ENCODE measurements at places on chromosomes 1 and 21.
A peak's percentile ranks its signal among the peaks of the same experiment; 100 is the strongest.

DNA sequence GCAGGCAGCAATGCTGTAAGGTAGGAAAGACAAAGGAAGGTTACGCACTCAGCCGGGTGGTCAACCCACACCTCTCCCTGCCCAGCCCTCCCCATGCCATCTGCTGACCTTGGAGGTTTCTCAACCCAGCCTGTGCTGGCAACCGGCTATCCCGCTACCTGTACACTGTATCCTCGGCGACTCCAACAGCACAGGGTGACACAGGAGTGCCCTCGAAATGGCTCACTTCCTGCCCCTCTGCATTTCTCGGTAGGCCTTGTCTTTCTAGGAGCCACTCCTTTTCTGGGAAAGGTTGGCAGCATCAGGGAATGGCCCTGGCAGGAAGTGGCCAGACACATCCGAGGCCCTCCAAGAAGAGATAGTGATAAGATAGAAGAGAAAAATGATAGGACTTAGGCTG, 124.0 kb downstream of the PROX1 start:
- H3K27ac ChIP-seq, result no peak overlapping the region
- no peak for DNase-seq
- H3K4me1 ChIP-seq, result no peaks in the 10 kb centered on the region
- no peak overlapping the region for H3K4me3 ChIP-seq

- peaks cover 7% of the 10 kb centered on the region for H3K4me1 ChIP-seq
- no peak overlapping the region for H3K27ac ChIP-seq
- H3K27me3 ChIP-seq, result peaks cover 77% of the 10 kb centered on the region
- peaks cover 3% of the 10 kb centered on the region for H3K36me3 ChIP-seq
- H3K4me3 ChIP-seq, result no peak overlapping the region
- no peak for DNase-seq
These were observed 20.6 kb downstream of the KIRREL1 start for GRCh38 chr1:158013840-158014730.

GRCh38 chr1:231808116-231808515, 181.5 kb downstream of the DISC1 start:
- H3K4me3 ChIP-seq, result no peak overlapping the region
- DNase-seq, result no peak
- no peak overlapping the region for H3K27ac ChIP-seq

DNA sequence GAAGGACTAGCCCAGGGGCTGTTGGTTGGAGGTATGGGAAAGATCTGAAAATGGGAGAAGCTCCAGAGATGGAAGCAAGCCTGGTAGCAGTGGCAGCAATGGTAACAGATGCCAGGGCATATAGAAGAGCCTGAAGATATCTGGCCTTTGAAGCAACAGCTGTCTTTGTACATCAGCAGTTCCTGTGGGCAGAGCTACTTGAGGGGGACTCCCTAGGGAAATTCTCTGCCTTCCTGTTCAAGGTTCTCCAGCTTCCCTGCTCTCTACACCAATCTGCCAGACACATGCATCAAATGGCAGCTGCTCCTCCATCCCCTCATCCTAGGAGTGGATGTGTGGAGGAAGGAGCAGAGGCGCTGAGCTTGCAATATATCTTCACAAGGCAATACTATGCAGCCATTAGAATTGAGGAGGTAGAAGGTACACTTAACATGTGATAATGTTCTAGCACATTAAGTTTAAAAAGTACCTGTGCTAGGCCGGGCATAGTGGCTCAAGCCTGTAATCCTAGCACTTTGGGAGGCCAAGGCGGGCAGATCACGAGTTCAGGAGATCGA, 2.2 kb downstream of the TMEM35B start:
- no peaks in the 10 kb centered on the region for H3K27me3 ChIP-seq
- no peak for DNase-seq
- no peaks in the 10 kb centered on the region for H3K36me3 ChIP-seq
- peak overlapping the region; percentile 63 for H3K4me3 ChIP-seq

- no peak overlapping the region for H3K27ac ChIP-seq
- H3K4me1 ChIP-seq, result no peaks in the 10 kb centered on the region
- no peak for DNase-seq
- H3K27me3 ChIP-seq, result no peaks in the 10 kb centered on the region
- no peak overlapping the region for H3K4me3 ChIP-seq
These were observed 12.5 kb downstream of the TMEM81 start for GRCh38 chr1:205071801-205072200.

- H3K27ac ChIP-seq, result no peak overlapping the region
These were observed 57.0 kb downstream of the YARS1 start for GRCh38 chr1:32759997-32760623.

- peaks cover 12% of the 10 kb centered on the region for H3K36me3 ChIP-seq
- peaks cover 57% of the 10 kb centered on the region for H3K4me1 ChIP-seq
- H3K27ac ChIP-seq, result peak overlapping the region; percentile 100
- peak overlapping the region; percentile 76 for H3K4me3 ChIP-seq
- DNase-seq, result no peak
- H3K27me3 ChIP-seq, result no peaks in the 10 kb centered on the region
These were observed 10.1 kb downstream of the RUNX3 start for GRCh38 chr1:24919791-24920532.

DNA sequence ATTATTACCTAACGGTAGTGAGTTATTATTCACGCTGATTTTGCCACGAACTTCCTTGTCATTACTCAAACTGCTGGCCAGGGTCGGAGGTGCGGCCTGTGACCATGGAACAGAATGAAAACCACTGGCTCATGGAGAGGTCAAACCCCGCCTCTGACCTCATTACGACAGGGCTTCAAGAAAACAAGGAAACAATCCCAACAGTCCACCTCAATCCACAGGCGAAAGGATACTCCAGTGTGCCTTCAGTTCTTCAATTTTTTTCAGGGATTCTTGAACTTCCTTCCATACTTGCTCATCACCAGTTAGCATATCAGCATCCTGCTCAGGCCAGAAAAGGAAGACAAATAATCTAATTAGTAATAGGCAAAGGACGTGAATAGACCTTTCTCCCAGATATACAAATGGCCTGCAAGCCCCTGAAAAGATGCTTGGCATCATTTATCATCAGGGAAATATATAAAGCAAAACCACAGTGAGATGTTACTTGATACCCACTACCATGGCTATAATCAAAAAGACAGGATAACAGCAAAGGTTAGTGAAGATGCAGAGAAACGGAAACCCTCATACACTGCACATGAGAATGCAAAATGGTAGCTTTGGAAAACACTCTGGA, 643.4 kb downstream of the SMYD3 start:
- H3K27me3 ChIP-seq, result no peaks in the 10 kb centered on the region
- no peak overlapping the region for H3K27ac ChIP-seq
- no peak overlapping the region for H3K4me3 ChIP-seq
- DNase-seq, result no peak
- peaks cover 2% of the 10 kb centered on the region for H3K4me1 ChIP-seq

DNA sequence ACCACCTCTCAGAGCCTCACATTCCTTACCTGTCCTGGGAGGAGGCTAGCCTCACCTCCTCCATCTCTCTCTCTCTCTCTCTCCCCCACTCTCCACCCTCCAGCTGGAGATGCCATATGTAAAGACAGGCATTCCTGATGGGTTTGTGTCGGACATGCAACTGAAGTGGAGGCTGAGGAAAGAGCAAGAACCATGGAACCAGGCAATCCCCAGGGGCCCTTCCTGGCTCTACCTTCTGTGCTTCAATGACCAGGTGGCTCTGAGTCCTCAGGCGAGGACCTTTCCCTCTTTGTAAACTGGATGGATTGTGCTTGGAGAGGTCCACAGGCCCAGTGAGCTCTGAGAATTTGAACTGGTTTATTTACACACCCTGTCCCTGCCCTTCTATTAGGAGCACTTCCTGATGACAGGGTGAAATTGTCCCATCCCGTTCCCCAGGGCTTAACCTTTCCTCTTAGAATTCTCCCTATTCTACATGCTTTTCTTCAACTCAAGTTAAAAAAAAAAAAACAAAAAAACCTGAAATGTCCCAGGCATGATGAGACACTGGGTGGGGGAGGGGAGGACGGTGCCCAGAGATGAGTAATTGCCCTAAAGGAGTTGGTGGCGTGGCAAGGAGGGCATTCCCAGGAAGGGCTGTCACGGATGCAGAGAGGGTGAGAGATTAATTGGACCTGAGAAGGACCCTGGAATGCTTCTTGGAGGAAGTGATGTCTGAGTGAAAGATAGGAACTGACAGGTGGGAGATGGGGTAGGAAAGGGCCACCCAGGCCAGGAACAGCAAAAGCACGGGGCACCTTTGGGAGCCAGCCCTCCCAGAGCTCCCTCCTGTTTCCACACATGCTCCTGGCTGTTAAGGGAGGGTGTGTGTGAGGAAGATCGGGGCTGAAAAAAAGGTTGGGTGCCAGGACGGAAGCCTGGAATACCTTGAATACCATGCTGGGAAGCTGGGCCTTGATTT, 50.2 kb upstream of the WASF2 start:
- H3K27me3 ChIP-seq, result no peaks in the 10 kb centered on the region
- DNase-seq, result no peak
- H3K36me3 ChIP-seq, result peaks cover 2% of the 10 kb centered on the region
- H3K4me1 ChIP-seq, result peaks cover 15% of the 10 kb centered on the region

GRCh38 chr1:61247881-61248752, 165.8 kb downstream of the NFIA start:
- no peaks in the 10 kb centered on the region for H3K27me3 ChIP-seq
- no peak overlapping the region for H3K27ac ChIP-seq
- H3K4me3 ChIP-seq, result no peak overlapping the region
- no peaks in the 10 kb centered on the region for H3K36me3 ChIP-seq
- no peaks in the 10 kb centered on the region for H3K4me1 ChIP-seq
- no peak for DNase-seq

- no peak for DNase-seq
- H3K4me3 ChIP-seq, result no peak overlapping the region
- no peaks in the 10 kb centered on the region for H3K36me3 ChIP-seq
- H3K4me1 ChIP-seq, result peaks cover 2% of the 10 kb centered on the region
These were observed 107.2 kb downstream of the ARHGEF10L start for GRCh38 chr1:17646444-17647280.

DNA sequence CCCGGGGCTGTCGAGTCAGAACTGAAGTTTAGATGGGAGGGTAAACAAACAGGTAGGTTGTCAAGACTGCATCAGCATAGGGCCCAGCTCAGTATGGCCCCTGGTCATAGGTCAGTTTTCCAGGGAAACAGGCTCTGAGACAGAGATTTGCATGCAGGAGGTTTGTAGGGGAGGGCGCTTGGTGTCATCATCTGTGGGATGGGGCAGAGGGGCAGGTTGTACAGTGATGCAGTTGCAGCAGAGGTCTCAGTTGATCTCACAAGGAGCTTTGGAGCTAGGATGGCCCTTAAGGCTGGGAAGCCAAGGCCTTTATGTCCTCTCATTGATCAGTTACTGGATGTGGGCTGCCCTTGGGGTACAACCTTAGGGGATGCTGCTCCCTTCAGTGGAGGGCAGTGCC, 38.5 kb upstream of the KCNA10 start:
- peaks cover 3% of the 10 kb centered on the region for H3K4me1 ChIP-seq
- H3K27me3 ChIP-seq, result peaks cover 61% of the 10 kb centered on the region
- H3K4me3 ChIP-seq, result no peak overlapping the region
- H3K27ac ChIP-seq, result no peak overlapping the region
- DNase-seq, result no peak

- no peak for DNase-seq
- H3K4me3 ChIP-seq, result peak overlapping the region; percentile 96
- no peaks in the 10 kb centered on the region for H3K36me3 ChIP-seq
These were observed 63.1 kb downstream of the TOR1AIP2 start for GRCh38 chr1:179814546-179814838.

DNA sequence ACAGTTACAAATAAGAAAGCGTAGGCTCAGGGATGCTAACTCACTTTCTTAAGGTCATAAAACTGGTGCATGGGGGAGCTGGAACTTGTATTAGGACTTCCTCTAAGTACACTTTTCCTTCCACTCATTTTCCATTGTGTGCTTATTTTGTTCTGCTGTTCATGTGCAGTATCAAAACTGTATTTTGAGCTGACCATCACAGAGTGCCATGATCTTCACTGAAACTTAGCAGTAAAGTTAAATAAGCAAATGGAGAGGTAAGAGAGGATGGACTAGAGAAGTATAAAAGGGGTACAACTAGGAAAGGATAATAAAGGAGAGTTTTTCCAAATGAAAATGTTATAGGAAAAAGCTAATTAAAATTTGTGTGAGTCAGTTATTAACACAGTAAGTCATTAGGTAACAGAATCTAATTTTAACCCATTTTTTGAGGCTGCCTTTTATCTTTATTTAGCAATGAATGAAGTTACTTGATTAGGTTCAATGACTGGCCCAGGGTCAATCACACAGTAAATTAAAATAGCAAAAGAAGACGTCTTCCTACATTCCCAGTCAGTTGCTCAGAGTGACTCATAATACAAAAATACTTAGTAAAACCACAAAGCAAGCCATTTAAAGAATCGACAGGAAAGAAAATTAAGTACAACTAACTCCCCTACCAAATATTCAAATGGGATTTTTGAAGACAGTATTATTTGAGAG, 165.8 kb upstream of the C1orf105 start:
- peak overlapping the region; percentile 56 for H3K27ac ChIP-seq
- H3K4me3 ChIP-seq, result no peak overlapping the region
- H3K36me3 ChIP-seq, result no peaks in the 10 kb centered on the region
- DNase-seq, result no peak

DNA sequence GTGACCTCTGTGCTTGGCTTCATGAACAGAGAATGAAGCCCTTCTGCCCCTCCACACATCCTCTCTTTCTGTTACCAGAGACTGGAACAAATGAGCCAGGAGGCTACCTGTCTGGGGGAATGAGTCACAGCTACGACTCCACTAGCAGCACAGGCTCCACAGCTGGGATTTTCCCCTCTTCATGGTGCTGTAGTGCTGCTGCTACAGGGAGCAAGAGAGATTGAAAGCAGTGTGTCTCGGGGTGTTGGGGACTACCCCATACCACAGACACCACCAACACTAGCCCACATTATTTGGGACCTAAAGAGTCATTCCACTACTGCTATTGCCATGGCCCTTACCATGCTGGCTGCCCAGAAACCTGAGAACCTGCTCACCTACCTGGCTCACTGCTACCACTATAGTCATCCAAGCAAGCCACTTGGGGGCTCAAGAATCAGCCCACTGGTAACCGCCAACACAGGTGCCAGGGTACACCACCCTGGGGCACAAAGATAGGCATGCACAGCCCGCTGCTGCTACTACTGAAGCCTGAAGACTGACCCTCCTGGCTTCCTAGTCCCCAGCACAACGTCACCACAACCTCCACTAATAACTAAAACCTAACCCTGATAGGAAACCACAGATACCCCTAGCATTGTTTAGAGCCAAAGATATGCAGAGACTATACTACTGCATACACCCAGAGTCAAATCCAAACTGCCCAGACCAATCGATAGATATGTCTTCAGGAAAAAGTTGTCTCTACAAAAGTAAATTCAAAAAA, 17.7 kb downstream of the CD1E start:
- H3K36me3 ChIP-seq, result no peaks in the 10 kb centered on the region
- H3K27ac ChIP-seq, result no peak overlapping the region
- H3K27me3 ChIP-seq, result peaks cover 27% of the 10 kb centered on the region
- no peak overlapping the region for H3K4me3 ChIP-seq
- H3K4me1 ChIP-seq, result no peaks in the 10 kb centered on the region
- no peak for DNase-seq

DNA sequence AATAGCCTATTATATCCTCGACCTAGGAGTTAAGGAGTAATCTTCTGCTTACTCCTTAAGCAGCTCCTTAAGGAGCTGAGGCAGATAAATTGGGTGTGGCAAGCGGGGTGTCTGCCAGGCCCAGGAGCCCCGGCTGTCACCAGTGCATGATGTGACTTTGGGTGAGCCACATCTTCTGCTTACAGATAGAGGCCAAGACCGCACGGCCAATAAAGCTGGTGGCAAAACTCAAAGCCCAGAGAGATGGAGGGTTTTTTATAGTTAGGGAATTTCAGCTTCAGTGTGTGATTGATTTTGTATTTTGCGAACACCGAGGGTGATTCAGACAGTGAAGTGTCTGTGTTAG, 9.8 kb downstream of the MX2 start:
- H3K36me3 ChIP-seq, result peaks cover 8% of the 10 kb centered on the region
- H3K4me1 ChIP-seq, result peaks cover 47% of the 10 kb centered on the region
- H3K4me3 ChIP-seq, result no peak overlapping the region

All from T-helper 17 cell (primary cell).